Activated CD4-positive, alpha-beta T cell treated with anti-CD3 and anti-CD28 coated beads for 36 hours (primary cell): ENCODE measurements at places on chromosomes 2 and 18. TPM values are rescaled to one million over a fixed set of nuclear protein-coding genes. Genes with fewer than 3 reads are reported as not detected.

- H3K27ac ChIP-seq = no peak overlapping the region
- DNase-seq = no peak
- no peaks in the 10 kb centered on the region for H3K4me1 ChIP-seq
- no peaks in the 10 kb centered on the region for H3K27me3 ChIP-seq
These were observed 27.0 kb downstream of the NTSR2 start for GRCh38 chr2:11642972-11643371.

The RNU2-63P gene
- total RNA-seq = 8.5 TPM

- no peak for DNase-seq
- H3K27me3 ChIP-seq = no peaks in the 10 kb centered on the region
These were observed 57.0 kb upstream of the ZC3H15 start for GRCh38 chr2:186429104-186429503.

DNA sequence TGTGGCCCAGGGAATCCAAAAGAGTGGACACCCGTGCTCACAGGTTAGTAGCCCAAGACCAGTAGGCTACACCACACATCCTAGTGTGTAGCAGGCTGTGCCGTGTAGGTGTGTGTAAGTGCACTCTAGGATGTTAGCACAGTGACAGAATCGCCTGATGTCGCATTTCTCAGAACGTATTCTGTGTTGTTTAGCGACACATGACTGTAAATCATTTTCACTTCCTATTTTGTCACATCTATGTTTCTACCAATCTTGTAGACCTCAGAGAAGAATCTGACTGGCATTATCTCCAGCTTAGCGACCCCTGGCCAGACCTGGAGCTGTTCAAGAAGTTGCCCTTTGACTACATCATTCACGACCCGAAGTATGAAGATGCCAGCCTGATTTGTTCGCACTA lies 45.1 kb downstream of the NTSR2 start:
- DNase-seq = no peak
- H3K4me3 ChIP-seq = no peak overlapping the region
- H3K4me1 ChIP-seq = peaks cover 4% of the 10 kb centered on the region
- H3K27ac ChIP-seq = no peak overlapping the region

- H3K4me3 ChIP-seq = no peak overlapping the region
- DNase-seq = no peak
- no peaks in the 10 kb centered on the region for H3K4me1 ChIP-seq
- peaks cover 28% of the 10 kb centered on the region for H3K36me3 ChIP-seq
- H3K27ac ChIP-seq = no peak overlapping the region
- H3K27me3 ChIP-seq = no peaks in the 10 kb centered on the region
These were observed 91.7 kb upstream of the MCFD2 start for GRCh38 chr2:47007223-47007825.

- H3K4me1 ChIP-seq = peaks cover 96% of the 10 kb centered on the region
- H3K4me3 ChIP-seq = no peak overlapping the region
- H3K27ac ChIP-seq = peak overlapping the region; percentile 70
- H3K36me3 ChIP-seq = no peaks in the 10 kb centered on the region
- no peaks in the 10 kb centered on the region for H3K27me3 ChIP-seq
These were observed 38.7 kb downstream of the INPP4A start for GRCh38 chr2:98483257-98483861.

GRCh38 chr2:38547791-38548190 lies 54.9 kb downstream of the HNRNPLL start:
- no peak overlapping the region for H3K4me3 ChIP-seq
- H3K27ac ChIP-seq = no peak overlapping the region
- no peak for DNase-seq
- H3K27me3 ChIP-seq = peaks cover 3% of the 10 kb centered on the region
- H3K36me3 ChIP-seq = peaks cover 1% of the 10 kb centered on the region
- peaks cover 30% of the 10 kb centered on the region for H3K4me1 ChIP-seq

- peaks cover 12% of the 10 kb centered on the region for H3K27me3 ChIP-seq
- no peak overlapping the region for H3K4me3 ChIP-seq
- H3K4me1 ChIP-seq = no peaks in the 10 kb centered on the region
These were observed 265.1 kb upstream of the SIX2 start for GRCh38 chr2:45274250-45274926.

The MRPS9 gene
- total RNA-seq = 46.0 TPM

- H3K27ac ChIP-seq = no peak overlapping the region
- H3K36me3 ChIP-seq = peaks cover 53% of the 10 kb centered on the region
- H3K4me1 ChIP-seq = peaks cover 65% of the 10 kb centered on the region
- peak overlapping the region; percentile 5 for H3K4me3 ChIP-seq
- no peaks in the 10 kb centered on the region for H3K27me3 ChIP-seq
These were observed 11.2 kb downstream of the CASP10 start for GRCh38 chr2:201194097-201194496.

The SPP2 gene
- total RNA-seq = not detected

DNA sequence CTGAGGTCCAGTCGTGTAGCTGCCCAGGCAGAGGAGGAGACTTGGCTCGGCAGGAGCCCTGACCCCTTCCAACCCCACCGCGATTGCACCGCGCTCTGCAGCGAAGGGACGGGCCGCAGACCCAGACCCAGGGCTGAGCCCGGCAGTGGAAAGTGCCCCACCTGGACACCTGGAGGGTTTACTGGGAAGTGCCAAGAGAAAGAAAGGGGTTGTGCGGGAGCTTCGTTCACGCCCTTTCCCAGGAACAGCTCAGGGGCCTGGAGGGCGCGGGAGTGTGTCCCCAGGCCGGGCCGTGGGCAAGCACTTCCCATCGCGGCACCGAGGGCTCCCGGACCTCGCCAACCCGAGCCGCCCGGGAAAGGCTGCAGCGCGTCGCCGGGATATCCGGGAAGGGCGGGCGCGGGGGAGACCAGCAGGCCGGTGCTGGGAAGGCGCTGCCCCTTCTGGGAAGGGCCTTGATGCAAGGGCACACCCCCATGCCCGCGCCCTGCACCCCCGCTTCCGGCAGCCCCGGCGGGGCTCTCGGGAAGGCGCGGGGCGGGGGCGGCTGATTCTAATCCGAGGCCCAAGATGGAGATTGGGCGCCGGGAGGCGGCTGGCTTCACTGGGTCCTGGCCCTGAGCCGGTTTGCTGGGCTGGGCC lies 36.1 kb upstream of the MRPL33 start:
- no peaks in the 10 kb centered on the region for H3K36me3 ChIP-seq
- peak; percentile 86 for DNase-seq
- H3K4me3 ChIP-seq = peak overlapping the region; percentile 67
- H3K27ac ChIP-seq = peak overlapping the region; percentile 93

DNA sequence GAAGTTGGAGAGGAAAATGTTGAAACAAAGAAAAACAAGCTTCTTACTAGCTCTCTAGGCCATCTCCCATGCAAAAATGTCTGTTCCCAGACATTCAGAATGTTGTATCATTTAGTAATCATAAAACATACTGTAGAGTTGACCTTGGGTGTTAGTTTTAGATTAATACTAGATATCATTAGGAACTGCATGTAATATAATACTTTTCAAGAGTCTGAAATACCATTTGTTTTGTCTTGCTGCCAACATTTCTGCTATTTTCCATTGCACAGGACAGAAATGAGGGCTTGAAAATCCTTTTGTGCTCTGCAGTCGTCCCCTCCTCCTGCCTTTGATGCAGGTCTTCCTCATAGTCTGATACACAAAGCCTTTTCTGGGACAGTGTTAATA lies 89.5 kb upstream of the RBMS1 start:
- no peak overlapping the region for H3K4me3 ChIP-seq
- DNase-seq = no peak
- H3K27ac ChIP-seq = no peak overlapping the region
- peaks cover 7% of the 10 kb centered on the region for H3K4me1 ChIP-seq

The NETO1 gene
- total RNA-seq = not detected
